Activated T-helper 1 cell treated with anti-CD3 and anti-CD28 coated beads, Interleukin-2, amount 50 U/mL, for 16 hours (primary cell): ENCODE measurements at places on chromosomes 13 and 19.

DNA sequence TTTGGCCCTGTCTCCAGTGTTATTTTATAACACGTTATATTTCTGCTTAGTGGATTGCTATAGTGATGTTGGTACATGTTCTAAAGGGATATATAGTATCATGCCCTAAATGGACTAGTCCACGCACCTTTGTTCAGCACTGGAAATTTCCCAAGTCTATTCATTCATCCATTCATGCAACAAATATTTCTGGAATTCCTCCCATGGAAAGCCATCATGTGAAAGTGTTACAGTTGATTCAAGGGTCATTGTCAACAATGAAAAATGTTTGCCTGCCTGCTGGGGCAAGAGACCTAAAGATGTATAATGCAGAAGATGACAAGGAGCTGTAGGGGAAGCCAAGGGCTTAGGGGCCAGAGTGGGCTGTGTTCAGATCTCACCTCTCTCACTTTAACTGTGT lies 10.8 kb upstream of the HSPH1 start:
- no peak for DNase-seq

GRCh38 chr13:97548138-97548537 lies 114.2 kb downstream of the RAP2A start:
- DNase-seq, result no peak

DNA sequence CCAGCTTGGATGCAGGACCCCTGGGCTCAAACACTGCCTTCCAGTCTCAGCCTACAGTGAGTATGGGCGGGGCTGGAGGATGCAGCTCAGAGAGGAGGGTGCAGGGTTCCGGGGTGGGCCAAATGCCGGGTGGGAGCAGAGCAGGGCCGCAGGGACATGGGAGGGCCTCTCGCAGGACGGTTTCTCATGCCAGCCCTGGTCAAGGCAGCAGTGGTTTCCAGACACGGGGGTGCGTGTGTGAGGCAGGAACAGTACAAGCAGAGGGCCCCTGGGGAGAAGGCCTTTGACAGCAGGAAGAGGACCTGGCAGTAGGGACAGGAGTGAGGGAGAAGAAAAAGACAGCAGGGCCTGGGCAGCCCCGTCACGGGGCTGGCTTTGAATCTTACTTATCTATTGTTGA lies 34.1 kb downstream of the CRTC1 start:
- DNase-seq, result no peak

GRCh38 chr19:40141551-40141950 lies 49.7 kb upstream of the MAP3K10 start:
- DNase-seq, result no peak

DNA sequence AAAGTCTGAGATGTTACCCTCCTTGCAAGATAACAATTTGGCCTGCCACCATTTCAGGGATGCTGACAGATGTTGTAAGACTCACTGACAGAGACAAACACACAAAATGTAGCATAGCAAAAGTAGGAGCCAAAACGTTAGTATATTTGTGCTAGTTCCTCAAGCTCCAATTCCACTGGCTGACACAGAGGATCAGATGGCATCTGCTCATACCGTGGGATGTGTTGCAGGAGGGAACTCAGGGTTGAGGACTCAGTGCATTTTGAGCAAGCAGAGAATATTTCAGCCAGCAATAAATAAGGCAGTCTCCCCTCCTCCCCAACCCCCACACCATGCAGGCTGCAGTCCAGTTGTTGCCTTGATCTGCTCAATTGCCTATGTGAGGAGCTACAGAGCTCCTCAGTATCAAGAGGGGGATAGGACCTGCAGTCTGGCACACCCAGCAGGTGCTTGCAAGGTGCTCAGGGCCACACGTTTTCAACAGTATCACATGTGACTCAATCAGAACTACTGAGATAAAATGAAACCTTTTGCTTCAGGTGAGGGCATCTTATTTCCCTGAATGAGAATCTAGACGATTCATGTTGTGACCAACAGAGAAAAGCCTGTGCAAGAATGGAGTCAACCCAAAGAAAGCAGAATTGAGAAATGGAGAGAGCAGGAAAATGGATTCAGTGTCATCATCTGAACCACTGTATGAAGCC lies 23.6 kb upstream of the LRCH1 start:
- DNase-seq, result no peak

GRCh38 chr13:87280139-87280538 lies 391.0 kb upstream of the SLITRK5 start:
- DNase-seq, result no peak

- no peak for DNase-seq
Measured at GRCh38 chr13:113157929-113158747, at the start of gene PROZ. Gene PROZ (plus strand): TSS chr13:113158648. CDS start chr13:113158661, 13 bp downstream.

GRCh38 chr13:111074826-111075225 lies 40.3 kb upstream of the ARHGEF7 start:
- no peak for DNase-seq

GRCh38 chr19:33802001-33802400 lies 5.3 kb downstream of the KCTD15 start:
- no peak for DNase-seq

- DNase-seq, result no peak
Measured at GRCh38 chr13:40026741-40027140, 371.3 kb downstream of the COG6 start.

- no peak for DNase-seq
Measured at GRCh38 chr13:39273953-39274738, 235.9 kb downstream of the NHLRC3 start.

DNA sequence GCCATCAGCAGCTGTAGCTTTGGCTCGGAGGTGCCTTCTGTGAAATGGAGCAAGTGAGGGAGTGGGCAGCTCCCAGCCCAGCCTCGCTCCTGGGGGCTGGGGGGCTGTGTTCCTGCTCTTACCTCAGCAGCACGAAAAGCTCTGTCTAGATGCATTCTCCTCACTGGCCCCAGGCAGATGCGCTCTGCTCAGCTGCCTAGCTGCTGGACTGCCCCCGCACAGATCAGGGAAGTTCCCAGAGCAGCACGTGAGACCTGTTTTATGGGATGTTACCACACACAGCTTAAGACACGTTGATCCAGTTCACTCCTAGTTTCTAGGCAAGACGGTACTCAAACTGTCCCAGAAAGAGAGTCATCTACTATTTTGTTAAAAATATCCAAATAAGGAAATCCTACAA lies 13.6 kb downstream of the LCP1 start:
- no peak for DNase-seq

DNA sequence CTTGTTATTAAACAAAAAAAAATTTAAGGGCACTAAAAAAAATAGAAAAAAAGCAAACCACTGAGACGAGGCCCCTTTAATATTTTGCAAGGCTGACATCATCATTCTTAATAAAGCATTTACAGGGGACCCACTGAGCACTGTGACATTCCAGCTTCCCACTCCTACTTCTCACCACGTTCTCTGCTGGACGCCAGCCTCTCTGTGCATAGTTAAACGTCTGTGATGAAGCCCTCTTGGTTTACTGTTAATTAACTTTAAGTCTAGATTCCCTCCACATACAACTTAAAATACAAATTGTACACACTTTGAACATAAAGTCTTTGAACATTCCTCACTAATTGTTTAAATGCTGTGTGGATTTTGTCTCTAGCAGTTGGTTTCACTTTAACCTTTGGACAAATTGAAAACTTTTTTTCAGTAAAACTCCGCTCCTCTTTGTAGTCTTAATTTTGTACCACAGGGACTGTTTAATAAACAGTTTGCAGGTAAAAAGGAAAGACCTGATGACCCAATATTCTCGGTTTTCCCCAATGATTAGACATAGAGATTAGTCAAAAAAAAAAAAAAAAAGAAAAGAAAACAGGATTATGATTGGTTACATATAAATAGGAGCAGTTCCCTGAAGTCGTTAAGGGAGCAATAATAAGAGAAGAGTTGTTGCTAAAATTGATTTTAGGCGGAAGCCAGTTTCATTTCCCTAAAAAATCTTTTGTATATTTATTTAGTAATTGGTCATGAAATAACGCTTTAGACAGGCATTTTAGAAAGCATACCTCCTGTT lies 219.8 kb downstream of the MZT1 start:
- no peak for DNase-seq

GRCh38 chr19:51727349-51727880 lies 3.6 kb upstream of the HAS1 start:
- DNase-seq, result no peak

DNA sequence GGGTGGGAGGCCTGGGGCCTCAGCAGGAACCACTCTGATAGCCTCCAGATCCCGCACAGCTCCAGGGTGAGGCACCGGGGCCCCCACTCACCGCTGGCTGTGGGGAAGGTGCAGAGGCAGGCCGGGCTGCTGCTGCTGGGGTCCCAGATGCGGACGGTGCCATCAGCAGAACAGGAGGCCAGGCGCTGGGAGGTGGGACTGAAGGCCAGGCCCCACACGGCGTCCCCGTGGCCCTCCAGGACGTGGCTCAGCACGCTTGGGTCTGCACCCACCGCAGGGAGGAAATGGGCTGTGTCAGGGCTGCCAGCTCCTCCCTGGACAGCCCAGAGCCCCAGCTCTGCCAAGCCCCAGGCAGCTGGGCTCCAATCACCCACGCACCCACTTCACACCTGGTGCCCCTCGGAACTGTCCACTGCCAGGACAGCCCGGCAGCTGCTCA lies 6.1 kb upstream of the PRKD2 start:
- DNase-seq, result no peak
